ENCODE measurements at places on chromosomes 7 and 10.

GRCh38 chr10:103828587-103829197 is 26.7 kb downstream of the SH3PXD2A start:
- no peak for DNase-seq

GRCh38 chr7:69067397-69067796 is 530.9 kb upstream of the AUTS2 start:
- DNase-seq: no peak

DNA sequence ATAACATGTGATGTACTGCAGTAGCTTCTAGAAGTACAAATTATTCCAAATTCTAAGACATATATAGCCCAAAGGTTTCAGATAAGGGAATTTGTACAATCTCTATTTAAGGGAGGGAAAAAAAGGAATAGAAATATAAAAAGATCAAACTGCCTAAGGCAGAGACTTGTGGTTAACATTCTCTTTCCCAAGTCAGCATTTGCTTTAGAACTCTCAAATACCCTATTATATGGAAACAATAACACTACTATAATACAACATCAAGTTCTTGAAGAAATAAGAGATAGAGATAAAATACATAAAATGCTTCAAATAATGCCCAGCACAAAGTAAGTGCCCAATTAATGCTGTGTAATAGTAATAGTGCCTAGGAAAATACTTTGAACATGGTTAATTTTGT is 123.1 kb downstream of the CRPPA start:
- no peak for DNase-seq

GRCh38 chr10:80501913-80502521 is 35.7 kb upstream of the SH2D4B start:
- no peak for DNase-seq

DNA sequence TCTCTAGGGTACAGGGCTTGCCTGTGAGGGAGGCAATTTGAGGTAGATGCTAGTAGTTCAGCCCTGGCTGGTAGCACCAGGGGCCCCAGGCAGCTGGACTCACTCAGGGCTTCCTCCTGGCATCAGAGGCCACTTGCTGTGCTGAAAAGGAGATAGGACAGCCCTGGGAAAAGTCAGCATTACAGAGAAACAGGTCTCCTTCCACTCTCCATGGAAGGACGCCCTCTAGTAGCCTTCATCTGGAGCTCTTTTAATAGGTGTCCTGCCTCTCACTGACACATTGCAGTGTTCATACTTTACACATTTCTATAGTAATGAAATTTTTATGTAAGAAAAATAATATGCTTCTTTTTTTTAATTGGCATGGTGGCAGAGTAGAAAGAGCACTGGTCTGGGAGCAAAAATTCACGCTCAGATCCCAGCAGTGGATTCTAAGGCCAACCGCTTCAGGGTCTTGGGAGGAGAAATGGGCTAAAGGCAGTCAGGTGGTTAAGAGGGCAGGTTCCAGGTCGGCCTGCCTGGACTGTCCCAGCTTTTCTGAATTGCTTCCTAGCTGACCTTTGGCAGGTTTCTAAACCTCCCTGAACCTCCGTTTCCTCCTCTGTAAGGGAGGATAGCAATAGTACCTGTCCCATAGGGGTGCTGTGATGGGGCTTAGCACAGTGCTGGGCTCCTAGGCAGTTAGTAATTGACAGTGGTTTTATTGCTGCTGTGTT is 35.8 kb downstream of the AIFM2 start:
- no peak for DNase-seq

- no peak for DNase-seq
Observed at GRCh38 chr7:75573477-75574019, 81.4 kb downstream of the SPDYE5 start.

- DNase-seq: no peak
Observed at GRCh38 chr7:131424219-131424822, 96.6 kb downstream of the MKLN1 start.

DNA sequence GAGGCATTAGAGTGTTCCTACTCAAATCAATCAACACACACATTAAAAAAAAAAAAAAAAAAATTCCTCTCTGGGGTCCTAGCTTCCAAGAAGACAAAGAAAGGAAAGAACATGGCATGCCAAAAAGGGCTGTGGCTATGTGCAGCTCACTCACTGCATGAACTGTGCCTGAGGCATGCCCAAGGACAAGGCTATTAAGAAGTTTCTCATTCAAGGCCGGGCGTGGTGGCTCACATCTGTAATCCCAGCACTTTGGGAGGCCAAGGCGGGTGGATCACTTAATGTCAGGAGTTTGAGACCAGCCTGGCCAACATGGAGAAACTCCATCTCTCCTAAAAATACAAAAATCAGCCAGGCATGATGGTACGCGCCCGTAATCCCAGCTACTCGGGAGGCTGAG is 41.9 kb upstream of the PPP3CB start:
- no peak for DNase-seq

DNA sequence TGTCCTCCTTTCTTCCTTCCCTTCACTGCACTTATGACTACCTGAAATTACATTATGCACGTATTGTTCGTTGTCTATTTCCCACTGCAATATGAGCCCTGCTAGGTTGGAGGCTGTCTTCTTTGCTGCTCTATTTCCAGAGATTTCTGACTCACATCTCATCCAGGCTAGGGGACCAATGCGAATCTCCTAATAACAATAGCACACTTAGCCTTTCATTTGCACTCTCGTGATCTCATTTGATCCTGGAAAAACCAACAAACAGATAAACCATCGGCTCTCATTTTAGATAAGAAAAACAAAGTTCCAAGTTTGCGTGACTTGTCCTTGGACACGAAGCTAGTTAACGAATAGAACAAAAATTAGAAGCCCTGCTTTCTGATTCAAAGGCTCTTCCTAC is 1.4 kb downstream of the ZNF438 start:
- no peak for DNase-seq

DNA sequence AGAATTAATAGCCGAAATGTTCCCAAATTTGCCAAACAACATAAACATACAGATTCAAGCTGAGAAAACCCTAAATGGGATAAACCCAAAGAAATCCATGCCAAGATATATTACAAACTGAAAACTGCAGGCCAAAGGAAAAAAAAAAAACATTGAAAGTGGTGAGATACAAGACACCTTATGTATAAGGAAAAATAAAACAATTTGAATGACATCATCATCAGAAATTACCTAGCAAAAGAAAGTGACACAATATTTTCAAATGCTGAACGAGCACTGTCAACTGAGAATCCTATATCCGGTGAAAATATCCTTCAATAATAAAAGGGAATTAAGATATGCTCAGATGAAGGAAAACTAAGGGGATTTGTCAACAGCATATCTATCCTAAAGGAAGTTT is 66.5 kb downstream of the PHYHIPL start:
- no peak for DNase-seq

DNA sequence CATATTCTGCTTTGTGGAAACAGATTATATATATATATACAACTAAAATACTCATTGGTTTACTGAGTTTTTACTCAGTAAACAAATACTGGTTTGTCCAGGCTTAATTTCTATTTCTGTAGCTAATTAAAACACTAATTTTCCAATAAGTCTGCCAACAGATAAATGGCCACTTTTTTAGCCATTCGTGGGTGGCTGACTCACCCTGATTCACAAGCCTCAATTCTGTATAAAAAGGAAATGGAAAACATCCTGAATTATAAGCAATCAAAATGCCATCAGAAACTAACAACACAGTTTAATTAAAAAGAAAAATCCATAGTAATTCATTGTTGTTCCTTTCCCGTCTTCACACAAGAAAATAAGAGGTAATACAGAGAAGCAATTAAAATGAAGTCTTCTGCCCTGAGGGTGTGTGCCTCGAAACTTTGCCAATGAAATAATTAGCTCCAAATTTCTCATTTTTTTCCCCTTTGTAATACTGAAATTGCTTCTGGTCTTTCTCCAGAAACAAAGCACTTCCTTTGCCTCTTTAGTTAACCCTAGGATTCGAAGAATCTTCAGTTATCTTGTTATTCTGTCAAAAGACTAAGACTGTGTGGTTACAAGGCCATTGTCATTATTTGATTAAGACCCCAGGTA is 118.7 kb upstream of the PTN start:
- DNase-seq: no peak

DNA sequence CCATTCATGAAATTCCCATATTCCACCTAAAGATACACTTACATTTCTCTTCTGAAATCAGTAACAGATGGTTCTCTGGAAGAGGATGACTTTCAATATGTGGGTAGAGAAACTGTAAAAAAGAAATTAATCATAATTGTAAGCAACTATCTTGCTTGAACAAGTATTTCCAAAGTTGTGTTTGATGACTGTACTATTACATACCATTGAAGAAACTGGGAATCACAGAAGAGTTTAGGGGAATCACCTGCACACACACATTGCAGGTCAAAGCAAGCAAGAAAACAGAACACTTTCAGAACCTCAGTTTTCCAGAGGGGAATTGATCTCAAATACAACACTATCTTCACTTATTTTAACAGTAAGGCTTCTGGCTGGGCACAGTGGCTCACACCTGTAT is 33.6 kb downstream of the GSAP start:
- DNase-seq: no peak

- DNase-seq: no peak
Observed at GRCh38 chr7:73739387-73739767, 775 bp upstream of the ABHD11 start.

DNA sequence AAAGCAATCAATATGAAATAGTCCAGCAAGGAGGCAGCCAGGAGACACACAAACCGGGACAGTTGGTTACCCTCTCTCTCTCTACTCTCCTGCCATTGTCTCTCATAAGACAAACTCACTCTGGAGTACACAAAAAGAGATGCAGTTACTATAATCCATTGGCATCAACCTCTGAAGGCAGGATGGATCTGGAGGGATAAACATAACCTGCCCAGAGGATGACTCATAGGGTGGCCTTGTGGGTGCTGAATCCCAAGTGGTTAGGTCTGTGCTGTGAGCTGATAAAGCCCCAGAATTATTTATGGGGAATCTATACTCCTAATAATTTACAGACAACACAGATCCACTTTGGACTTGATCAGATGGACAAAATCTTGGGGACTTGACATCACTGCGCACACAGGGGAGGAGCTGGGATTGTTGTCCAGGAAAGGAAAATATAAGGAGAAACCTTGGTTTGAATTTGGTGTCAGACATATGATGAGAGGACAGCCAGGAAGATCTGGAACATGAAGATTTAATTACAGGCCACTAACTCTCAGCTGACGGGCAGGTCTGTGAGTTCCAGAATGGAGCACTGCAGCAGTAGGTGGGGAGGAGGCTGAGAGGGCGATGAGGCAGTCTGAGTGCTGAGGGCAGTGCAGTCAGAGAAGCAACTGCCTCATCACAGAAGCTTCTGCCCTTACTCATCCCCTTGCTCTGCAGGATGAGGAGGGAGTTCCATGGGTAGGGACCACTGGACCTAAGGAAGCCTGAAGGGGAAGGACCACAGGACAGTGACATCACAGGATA is 113.9 kb upstream of the PRSS58 start:
- DNase-seq: no peak

- DNase-seq: no peak
Observed at GRCh38 chr10:131181456-131181855, 130.1 kb downstream of the TCERG1L start.

DNA sequence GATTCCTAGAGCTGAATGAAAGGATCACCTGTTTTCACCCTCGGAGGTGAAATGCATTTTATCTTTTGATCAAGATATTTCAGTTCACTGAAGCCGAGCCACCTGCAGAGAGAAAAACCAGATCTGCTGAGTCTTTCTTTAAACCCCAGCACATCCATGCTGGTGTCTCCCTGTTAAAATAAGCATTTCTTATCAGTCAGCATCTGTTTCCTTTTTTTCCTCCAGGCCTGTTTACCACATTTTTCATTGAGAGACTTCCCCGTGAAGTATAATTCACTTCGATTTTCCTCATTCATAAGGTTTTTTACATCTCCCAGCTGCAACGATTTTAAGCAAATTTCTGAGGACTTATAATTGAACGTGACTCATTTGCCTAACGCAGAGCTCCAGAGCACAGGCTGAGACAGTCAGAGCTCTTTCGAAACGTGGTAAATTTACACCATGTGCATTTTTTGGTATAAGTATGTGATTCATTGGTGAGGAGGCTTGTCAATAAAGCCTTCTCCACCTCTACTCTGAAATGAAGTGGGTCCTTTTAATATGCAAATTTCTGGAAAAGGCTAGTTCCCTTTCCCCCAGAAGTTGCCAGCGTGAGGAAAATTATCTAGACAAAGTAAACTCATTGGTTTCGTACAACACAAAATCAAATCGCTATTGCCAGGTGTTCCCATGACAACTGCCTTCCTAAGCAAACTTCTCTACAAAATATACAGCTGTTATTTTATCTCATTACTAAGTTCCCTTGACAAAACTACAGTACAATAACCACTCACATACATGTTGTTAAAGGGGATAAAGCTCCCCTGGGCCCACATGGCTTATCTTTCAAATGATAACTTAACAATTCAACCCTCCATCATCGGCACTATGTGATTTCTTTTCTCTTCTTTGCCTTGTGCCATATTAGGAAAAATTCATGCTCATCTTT is 374.8 kb upstream of the AKR1E2 start:
- DNase-seq: no peak

DNA sequence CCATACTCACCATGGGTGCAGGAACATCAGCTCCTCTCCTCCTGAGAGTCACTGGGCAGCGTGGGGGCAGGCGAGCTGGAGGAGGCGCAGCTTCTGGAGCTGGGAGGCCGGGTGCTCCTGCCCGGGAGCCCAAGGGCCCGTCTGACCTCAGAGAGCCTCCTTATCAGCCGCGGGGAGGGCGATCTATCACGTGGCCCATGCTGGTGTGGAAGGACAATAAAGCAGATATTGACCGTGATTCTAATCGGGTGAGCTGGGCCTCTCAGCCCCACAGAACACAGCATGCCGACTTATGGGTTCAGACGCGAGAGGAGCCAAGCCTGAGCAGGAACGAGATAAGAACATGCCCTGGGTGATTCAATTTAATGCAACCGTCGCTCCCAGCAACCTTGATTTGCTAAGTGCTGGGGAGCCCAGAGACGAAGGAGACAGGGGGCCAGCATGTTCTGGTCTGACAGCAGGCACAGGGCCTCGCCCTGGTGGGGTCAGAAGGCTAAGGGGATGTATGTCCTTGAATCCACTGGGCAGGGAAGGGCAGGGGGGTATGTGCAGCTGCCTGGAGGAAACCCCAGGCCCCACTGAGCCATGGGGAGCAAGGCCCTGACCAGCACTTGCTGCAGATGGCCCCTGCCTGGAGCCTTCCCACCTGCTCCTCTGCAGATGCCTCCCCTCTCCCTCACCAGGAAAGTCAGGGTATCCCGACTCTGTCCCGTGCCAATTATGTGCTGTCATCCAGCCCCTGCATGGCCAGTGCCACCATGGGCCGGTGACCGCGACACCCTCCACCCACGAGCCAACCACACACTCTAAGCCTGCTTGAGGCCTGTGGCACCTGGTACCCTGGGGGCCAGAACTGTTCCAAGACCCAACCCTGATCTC is 95.3 kb upstream of the RET start:
- DNase-seq: no peak

GRCh38 chr10:7507887-7508726 is 97.3 kb upstream of the SFMBT2 start:
- no peak for DNase-seq

Measured in stimulated activated CD4-positive, alpha-beta T cell treated with anti-CD3 and anti-CD28 coated beads, Interleukin-1b, Interleukin-23, amount 100 ng/mL, for 1 hour (primary cell).